ENCODE measurements at places on chromosomes 7 and 10. TPM values are rescaled to one million over a fixed set of nuclear protein-coding genes. Genes with fewer than 3 reads are reported as not detected.

DNA sequence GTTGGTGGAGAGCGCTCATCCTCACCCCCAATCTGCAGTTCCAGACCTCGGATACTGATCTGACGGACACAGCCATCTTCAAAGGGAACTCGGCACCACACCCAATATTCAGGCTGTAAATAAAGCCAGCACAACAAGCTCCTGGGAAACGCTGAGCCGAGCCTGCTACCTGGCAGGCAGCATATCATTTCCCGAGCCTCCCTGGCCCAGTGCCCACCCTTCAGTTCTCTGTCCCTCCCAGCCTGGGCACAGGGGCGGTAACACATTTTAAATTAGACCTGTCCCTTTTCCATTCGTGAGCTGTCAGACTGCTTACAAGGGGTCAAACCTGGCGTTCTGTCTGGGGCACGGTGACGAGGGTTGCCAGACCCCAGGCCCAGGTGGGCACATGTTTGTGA lies 250.5 kb downstream of the ARHGAP12 start:
- DNase-seq: no peak

DNA sequence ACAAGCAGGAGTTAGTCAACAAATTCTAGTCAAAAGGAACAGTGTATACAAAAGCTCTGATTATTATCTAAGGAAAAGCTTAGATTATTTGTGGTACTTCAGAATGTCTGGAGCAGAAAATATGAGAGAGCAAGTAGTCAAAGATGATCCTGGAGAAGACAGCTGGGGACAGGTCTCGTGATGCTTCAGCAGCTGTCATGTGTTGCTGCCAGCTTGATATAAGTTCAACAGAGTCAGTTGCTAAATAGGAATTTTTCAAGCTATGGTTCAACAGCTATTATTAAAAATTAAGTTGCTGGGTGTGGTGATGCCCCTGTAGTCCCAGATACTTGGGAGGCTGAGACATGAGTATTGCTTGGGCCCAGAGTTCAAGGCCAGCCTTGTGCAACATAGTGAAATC lies 240.0 kb upstream of the RHOBTB1 start:
- no peak for DNase-seq

Gene FGL2
- not detected for total RNA-seq

DNA sequence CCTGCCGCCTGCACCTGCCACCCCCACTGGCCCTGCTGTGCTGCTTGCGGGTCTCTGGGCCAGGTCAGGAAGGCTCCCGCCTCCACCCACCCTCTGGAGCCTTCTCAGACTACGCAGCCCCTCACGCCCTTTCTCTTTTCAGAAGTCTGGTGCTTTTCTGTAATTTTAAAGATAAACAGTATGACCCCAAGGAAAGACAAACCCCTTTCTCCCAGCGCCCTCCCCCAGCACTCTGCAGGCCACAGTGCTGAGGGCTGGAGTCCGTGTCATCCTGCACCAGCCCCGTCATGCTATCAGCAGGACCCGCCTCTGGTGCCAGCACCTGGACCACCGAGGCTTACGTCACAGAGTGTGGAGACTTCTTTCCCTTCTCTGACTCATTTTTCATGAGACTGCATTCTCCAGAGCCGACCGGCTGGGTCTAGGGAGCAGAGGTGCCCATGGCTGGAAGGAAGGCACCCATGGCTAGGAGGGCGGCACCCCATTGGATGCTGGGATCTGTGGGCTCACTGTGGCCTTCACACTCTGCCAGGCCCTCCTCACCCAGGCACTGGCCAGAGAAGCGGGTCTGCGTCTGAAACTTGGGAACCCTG lies 53.4 kb downstream of the CFAP46 start:
- DNase-seq: no peak

Gene SHLD2
- 19.7 TPM for total RNA-seq

Data from mammary epithelial cell (primary cell).